Stimulated activated CD4-positive, alpha-beta T cell treated with anti-CD3 and anti-CD28 coated beads, Interleukin-2, amount 100 ng/mL, for 48 hours (primary cell): ENCODE measurements at places on chromosomes 3 and 15.

DNA sequence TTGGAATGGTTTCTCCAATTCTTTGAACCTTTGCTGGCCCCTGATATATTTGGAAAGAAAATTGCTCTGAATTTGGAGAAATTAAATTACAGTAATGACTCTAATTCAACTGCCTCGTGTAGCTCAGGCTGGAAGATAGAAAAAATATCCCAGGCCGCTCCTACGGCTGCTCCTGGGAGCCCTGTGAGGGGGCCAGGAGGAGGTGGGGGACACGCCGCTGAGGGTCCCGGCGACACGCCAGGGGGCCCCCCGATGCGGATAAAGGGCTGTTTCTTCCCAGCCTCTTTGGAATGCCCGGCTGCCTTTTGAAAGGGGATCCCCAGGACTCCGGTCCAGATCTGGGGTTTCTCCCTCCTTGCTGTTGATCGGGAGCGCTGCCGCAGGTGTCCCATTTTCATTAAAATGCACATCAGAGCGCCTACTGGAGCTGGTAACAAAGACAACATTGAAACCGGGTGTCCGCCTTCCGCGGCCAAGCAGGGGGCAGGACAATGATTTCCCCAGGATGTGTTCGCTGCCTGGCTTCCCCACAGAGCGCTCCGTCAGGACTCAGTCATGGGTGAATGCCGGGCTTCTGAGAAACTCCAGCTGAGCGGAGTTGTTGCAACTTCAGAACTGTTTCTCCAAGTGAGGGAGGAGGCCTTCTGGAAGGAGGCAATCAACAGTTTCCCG, 200.1 kb upstream of the KBTBD8 start:
- no peak for DNase-seq

- no peak for DNase-seq
Observed at GRCh38 chr3:37620071-37620635, 241.5 kb upstream of the CTDSPL start.

DNA sequence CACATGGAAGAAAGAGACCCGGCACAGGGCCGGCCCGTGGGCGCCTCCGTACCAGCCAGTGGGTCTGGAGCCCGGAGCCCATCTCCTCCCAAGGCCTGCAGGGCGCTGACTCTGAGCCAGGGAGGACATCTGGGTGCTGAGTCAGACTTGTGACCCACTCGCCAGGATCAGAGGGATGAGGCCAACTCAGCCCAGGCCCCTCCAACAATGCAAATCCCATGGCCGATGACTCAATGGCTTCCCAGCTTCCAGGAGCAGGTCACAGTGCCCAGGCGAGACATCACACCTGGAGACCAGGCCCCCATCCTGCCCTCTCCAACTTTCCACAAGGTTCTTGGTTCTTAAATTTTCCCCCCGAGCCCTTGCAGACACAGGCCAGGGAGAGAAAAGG, 95.1 kb downstream of the LRIG1 start:
- no peak for DNase-seq

DNA sequence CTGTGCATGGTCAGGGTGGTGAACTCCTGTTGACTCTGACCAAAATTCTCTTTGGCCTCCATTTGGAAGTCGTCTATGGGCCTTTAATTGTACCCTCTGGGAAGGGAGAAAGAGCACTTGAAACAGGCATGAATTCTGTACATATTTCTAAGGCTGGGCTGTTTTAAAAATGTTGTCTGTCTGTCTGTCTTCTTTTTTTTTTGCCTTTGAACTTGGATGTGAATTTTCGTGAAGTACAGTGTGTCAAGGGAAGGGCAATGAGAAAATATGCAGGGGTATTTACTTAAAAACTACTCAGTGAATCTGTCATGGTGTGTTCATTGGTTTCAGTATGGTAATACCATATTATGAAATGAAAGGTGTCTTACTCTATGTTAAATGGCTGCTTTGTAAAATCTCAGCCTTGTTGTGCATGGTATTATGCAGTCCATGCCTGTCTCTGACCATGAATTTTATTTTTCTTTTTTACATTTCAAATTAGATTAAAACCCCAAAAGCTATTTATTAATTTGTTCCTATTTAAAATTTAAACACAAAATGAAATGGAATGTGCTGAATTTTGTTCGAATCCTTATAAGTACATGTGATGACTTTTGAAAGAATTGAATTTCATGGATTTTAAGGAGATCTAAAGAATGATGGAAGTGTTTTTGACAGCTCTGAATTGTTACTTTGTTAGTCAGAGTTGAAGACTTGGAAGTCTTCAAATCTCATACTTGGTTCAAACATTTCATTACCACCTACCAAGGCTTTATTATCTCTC, 51.1 kb downstream of the RARB start:
- no peak for DNase-seq

DNA sequence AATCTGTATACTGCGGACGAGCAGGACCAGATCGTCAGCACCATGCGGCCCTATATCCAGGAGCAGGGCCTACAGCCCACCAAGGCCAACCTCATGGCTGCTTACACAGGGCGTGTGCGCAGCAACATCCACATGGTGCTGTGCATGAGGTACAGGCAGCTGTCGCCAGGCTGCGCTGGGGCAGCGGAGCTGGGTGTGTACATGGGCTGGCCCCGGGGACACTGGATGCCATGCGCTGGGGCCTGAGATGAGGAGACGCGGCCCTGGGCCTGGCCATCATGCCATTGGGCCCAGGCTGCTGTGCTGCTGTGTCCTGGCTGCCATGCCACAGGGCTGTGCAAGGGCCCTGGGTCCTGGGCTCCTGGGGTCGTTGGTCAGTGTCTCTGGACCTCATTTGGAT, 61.5 kb downstream of the SEMA3G start:
- no peak for DNase-seq

DNA sequence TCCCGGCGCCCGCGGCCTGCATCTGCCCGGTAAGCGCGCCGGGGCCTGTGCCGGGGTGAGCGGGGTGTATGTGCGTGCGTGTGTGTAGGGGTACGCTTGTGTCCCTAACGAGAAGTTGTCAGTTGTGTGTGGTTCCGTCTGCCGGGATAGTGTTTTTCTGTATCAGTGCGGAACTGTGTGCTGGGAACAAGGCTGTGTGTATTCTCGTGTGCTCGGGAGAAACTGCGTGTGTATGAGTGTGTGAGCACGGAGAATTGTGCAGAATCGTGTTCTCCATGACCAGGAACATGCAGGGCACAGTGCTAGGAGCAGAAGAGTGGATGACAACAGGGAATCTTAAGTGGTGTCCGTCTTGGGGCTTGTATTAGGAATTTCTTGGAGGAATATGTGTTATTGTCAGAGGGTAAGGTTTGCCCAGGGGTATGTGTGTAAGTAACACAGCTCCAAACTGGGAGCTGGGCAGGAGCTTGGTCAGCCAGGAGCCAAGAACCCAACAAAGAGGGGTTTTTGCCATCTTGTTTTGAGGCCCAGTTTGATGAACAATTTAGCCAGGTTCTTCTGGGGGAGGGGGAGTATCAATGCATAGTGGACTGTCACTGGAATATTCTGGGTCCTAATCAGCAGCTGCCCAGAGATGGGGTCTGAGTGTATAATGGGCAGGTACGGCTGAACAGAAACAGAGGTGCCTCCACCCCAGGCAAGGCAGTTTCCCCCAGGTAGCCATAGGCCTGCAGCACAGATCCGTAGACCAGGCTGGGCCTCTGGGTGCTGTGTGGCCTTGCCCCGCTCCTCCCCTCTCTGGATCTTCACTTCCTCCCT, 2.1 kb downstream of the ISL2 start:
- DNase-seq: no peak

DNA sequence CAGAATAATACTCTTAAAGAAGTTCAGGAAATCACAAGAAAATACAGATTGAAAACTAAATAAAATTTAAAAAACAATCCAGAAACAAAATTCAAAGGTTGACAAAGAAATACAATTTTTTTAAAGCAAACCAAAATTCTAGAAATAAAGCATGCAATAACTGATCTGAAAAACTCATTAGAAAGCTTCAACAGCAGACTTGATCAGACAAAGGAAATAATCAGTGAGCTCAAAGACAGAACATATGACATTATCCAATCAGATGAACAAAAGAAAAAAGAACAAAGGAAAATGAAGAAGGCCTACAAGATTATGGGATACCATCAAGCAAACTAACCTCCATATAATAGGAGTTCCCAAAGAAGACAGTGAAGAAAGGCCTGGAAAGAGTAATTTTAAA, 336.8 kb downstream of the RSL24D1 start:
- no peak for DNase-seq

DNA sequence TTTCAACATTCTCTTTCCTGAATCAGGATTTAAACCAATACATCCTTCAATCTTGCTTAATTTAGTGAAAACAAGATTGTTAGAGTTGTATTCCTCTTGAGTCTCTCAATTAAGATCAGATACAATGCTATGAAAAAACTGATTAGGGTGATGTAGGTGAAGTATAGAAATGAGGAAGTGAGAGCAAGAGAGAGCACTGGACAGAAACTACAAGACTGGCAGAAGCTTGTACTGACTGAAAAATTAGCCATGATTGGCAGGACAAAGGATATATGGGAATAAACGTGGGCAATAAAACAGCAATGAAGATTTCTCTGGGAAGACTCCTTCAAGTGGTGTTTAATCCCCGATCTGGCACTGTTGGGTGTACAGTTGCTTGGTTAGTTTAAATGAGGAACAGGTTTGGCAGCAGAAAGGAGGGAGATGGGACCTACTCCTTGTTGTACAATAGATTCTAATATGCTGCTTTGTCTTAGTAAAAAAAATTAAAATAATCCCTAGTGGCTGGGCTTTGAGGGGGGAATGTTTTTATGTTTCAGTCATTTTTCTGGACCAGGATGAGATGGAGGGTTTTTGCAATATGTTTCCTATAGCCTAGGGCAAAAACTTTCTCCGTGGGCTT, 252.7 kb downstream of the SLC9A9 start:
- no peak for DNase-seq

DNA sequence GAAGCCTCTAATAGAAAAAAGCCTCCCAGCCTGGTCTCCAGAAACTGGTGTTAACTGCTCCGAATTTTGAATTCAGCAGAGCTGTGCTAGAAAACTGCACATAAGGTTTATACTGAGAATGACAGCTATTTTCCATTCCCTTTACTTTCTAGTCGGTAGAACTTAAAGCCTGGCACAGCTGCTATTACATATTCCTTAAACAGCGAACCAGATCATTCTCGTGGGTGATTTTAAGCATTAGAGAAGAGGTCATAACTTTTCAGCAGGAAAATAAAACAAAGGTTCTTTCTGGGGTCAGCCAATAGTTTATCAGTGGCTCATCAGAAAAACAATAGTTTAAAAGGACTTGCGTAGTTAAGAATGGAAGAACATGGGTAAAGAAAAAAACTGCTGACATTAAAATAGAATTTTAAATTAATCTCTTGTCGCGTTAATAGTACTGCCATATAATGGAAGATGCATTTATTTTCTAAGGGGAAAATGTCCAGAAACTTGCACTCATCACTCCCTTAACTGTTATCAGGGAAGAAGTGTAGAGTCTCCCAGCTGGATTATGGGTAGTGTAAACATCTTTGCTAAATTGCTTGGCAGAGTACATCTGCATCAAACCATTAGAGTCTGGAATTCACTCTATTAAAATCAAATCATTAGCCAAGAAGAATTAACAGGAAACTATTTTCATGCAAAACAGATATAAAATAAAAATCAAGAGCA, 7.9 kb downstream of the VGLL4 start:
- DNase-seq: no peak

GRCh38 chr3:32239307-32240158, 1.1 kb downstream of the CMTM8 start:
- DNase-seq: no peak

- DNase-seq: no peak
Observed at GRCh38 chr3:183967693-183968092, 50.0 kb downstream of the ABCC5 start.

GRCh38 chr3:48248095-48248850, 7.4 kb downstream of the ZNF589 start:
- DNase-seq: no peak

- DNase-seq: no peak
Observed at GRCh38 chr3:186442162-186442561, 80.1 kb upstream of the DGKG start.

DNA sequence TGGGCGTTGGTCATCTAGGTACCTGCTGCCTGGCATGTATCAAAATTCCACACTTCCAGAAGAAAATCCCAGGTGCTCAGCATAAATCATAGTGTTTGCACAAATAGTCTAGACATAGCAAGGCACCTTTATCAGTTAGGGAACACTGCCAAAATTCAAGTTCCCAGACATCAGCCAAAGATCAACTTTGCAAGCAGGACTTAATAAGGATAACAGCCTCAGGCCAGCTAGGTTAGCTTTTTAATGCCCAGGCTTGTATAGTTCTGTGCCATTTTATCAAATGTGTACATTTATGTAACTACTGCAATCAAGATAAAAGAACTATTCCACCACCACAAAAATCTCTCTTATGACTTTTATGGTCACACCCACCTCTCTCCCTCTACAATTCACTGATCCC, 30.7 kb downstream of the DZIP3 start:
- no peak for DNase-seq

DNA sequence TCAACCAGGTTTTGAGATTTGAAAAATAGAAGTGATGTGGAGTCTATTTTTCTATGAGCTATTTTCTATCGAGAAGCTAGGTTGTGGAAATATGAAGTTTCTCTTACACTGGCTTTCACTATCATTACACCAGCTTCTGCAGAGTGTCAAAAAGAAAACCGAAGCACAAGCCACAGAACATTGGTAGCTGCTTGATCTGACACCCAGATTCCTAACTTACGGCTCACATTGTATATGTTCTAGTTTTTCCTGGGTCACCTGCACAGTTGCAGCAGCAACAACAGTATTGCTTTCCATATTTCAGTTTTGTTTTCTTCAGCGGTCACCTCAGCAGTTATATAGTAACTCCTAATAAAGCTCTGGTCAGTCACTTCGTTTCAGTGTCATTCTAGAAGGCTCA, 790.1 kb downstream of the PLOD2 start:
- DNase-seq: no peak

- DNase-seq: no peak
Observed at GRCh38 chr3:129487183-129487867, 41.1 kb upstream of the RHO start.

DNA sequence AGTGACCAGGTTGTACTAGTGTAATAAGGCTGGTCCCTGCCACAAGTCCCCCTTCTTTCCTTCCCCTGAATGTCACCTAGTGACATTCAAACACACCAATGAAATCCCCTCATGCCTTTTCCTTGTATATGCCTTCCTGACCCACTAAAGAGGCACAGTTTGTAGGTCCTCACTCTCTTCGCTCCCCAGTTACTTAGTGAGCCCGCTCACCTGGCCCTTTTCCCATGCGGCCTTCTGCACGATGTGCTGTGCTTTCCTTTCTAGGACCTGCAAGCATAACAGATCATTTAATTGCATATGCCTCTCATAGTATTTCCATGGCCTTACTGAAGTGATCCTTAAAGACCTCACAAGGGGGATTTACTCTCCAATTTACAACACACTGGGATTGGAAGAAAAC, 146.3 kb downstream of the THRB start:
- DNase-seq: no peak

GRCh38 chr3:139430493-139430892, 41.0 kb upstream of the COPB2 start:
- no peak for DNase-seq

DNA sequence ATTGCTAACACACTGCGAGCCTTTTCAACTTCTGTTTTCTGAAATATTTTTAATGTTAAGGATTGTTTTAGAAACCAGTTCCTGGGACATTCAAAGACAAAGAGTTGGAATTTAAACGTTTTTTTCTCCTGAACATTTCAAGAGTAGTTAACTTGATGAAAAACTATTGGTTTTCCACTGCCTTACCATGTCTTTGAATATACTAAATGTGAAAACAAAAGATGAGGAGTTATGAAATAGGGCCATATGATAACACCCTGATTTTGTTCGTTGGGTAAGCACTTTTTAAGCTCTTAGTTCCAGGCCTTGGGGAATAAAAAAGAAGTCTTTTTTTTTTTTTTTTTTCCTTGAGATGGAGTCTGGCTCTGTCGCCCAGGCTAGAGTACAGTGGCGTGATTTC, 2.8 kb downstream of the DIS3L start:
- DNase-seq: no peak

GRCh38 chr3:52119826-52120225, 34.4 kb downstream of the POC1A start:
- no peak for DNase-seq
